ENCODE measurements at places on chromosomes 16 and 17.

GRCh38 chr16:19907161-19907992 lies 22.7 kb upstream of the GPRC5B start:
- peak; percentile 72 for DNase-seq

GRCh38 chr17:70017112-70017511 lies 57.9 kb upstream of the KCNJ16 start:
- DNase-seq: no peak

DNA sequence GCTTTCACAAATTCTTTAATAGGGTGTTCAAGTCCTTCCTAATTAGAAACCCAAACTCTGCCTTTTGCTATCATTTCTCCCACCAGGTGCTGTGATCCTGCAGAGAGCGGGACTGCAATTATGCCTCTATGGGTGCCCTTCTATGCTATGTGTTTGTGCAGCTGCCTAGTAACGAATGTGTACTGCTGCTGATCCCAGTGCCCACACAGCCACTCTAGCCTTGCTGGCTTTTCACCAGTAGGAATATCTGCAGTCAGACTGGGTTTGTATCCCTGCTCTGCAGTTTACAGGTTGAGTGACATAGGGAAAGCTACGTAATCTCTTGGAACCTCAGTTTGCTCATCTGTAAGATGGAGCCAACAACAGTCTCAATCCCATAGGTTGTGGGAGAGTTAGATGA lies 179.6 kb upstream of the IRX3 start:
- DNase-seq: no peak

DNA sequence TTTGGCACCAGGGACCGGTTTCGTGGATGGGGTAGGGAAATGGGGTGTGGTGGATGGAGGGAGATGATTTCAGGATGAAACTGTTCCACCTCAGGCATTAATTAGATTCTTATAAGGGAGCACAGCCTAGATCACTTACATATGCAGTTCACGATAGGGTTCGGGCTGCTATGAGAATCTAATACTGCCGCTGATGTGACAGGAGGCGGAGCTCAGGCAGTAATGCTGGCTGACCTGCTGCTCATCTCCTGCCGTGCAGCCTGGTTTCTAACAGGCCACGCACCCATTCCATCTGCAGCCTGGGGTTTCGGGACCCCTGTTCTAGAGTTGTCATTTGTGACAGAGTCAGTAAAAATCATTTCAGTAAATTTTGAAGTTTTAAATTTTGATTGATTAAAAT lies 99.7 kb downstream of the CHD9 start:
- no peak for DNase-seq

DNA sequence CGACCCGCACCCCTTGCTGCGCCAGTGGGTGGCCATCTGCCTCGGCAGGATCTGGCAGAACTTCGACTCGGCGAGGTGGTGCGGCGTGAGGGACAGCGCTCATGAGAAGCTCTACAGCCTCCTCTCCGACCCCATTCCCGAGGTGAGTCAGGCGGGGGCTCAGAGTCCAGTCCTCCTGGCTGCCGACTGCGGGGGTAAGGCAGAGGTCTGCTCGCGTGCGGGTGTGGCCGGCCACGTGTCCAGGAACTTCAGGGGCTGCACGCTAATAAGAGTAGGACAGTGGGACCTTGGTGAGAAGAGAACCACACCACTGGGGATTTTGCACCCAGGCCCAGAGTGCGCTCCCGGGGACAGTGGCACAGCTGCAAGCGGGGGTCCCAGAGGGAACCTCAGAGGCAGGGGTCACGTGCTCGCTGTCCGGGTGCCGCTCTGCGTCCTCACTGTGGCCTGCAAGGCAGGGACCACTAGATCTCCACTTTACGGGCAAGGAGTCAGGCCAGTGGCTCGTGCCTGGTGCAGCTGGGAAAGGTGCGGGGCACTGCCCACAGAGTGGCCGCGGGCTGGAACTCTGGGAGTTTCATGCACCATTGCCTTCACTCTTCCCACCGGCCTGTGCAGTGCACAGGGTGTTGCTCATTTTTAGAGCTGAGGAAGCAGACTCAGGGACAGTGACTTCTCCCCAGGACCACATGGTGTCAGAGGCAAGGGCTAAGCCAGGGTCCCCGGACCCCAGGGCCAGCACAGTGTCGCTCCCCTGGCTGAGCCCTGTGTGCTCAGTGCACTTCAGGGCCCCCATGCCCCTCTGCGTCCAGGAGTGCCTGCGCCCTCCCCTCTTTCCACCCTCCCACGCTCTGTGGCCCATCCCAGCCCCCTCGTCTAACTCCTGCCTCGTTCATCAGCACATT lies 107.6 kb upstream of the CHMP6 start:
- DNase-seq: no peak

DNA sequence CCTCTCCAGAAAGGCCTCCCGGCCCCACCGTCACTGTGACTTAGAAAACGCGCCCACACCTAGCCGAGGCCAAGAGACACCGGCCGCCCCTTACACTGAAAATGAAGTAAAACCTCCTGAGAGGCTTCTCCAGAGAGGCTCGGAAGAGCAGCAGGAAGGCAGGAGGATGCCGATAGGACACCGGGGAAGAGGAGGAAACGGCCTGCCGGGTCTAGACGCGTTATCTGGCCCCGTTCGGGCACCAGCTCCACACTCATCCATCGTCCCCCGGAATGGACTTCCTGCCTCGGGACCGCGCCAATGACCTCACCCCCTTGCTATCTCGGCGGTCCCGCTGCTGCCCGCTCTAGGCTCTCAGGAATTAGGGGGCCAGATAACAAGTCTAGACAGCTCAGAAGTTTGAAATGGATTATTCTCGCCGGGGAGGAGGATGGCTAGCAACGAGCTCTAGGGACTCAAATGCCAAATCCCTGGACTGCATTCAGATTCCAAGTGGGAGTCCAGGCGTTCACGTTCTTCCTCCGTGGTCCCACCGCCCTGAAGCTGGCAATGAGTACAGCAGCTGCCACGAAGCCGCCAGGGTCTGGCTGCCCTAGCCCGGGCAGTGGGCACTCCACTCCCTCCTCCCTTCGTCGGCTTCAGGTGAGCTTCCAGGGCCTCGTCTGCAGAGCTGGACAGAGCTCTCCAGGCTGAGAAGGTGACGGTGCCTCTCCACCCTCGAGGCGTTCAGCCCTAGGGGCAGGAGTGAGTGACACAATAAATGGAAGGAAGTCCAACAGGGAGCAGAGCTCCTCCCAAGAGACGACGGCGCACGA lies 350.9 kb downstream of the FOXL1 start:
- DNase-seq: no peak

GRCh38 chr17:55405600-55405999 lies 16.0 kb downstream of the MMD start:
- DNase-seq: no peak

DNA sequence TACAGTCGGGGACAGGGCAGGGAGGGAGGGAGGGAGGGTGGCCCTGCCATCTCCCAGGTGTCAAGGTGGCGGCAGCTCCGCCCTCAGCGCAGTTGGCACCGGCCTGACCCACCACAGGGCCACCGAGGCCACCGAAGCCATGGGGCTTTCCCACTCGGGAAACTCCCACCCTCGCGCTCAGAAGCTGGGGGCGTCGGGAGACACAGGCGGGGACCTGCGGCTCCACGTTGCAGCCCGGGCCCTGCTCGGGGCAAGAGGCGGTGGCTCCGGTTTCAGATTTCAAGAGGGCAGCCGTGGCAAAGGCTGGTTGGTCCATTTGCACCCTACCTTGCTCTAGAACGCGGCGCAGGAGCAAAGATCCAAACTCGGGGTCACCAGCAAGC lies 544 bp downstream of the CYB561 start:
- no peak for DNase-seq

DNA sequence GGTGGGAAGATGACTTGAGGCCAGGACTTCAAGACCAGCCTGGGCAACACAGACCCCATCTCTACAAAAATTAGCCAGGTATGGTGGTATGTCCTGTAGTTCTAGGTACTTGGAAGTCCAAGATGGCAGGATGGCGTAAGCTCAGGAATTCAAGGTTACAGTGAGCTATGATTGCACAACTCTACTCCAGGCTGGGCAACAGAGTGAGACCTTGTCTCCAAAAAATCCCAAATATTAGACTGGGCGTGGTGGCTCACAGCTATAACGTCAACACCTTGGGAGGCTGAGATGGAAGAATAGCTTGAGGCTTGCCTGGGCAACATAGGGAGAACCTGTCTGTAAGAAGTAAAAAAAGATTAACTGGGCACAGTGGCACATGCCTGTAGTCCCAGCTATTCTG lies 30.8 kb downstream of the SUZ12 start:
- DNase-seq: no peak

GRCh38 chr17:43907425-43907981 lies at the start of gene MPP2:
TSS of gene MPP2 (minus strand) at chr17:43907536. CDS start at chr17:43904460, 3,076 bp downstream.
- peak; percentile 89 for DNase-seq

GRCh38 chr17:4908711-4909496 lies 6.0 kb upstream of the CHRNE start:
- DNase-seq: peak; percentile 93

- DNase-seq: peak; percentile 61
Observed at GRCh38 chr17:72182371-72182873, 61.6 kb downstream of the SOX9 start.

GRCh38 chr17:44334727-44335126 lies 10.1 kb upstream of the SLC25A39 start:
- no peak for DNase-seq

- DNase-seq: no peak
Observed at GRCh38 chr17:4014148-4014927, 50.1 kb upstream of the ATP2A3 start.
